ENCODE measurements at places on chromosomes 5 and 9.

GRCh38 chr9:86854898-86855523 is 92.3 kb downstream of the GAS1 start:
- no peak for DNase-seq

GRCh38 chr5:159185773-159186172 is 23.6 kb downstream of the RNF145 start:
- no peak for DNase-seq

DNA sequence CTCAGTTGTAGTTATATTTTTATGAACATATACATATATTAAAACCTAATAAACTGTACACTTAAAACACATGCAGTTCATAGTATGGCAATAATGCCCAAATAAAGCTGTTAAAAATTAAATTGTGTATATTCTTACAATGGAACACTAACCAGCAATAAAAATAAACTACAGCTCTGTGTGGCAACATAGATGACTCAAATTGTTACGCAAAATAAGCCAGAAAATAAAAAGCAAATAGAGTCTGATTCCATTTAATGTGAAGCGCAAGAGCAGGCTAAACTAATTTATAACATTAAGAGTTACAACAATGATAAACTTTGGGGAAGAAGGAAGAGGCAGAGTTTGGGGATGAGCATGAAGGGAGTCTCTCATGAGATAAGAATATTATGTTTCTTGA is 597.3 kb downstream of the TLE1 start:
- DNase-seq, result no peak

- DNase-seq, result no peak
Observed at GRCh38 chr5:95221234-95221633, 63.7 kb downstream of the MCTP1 start.

DNA sequence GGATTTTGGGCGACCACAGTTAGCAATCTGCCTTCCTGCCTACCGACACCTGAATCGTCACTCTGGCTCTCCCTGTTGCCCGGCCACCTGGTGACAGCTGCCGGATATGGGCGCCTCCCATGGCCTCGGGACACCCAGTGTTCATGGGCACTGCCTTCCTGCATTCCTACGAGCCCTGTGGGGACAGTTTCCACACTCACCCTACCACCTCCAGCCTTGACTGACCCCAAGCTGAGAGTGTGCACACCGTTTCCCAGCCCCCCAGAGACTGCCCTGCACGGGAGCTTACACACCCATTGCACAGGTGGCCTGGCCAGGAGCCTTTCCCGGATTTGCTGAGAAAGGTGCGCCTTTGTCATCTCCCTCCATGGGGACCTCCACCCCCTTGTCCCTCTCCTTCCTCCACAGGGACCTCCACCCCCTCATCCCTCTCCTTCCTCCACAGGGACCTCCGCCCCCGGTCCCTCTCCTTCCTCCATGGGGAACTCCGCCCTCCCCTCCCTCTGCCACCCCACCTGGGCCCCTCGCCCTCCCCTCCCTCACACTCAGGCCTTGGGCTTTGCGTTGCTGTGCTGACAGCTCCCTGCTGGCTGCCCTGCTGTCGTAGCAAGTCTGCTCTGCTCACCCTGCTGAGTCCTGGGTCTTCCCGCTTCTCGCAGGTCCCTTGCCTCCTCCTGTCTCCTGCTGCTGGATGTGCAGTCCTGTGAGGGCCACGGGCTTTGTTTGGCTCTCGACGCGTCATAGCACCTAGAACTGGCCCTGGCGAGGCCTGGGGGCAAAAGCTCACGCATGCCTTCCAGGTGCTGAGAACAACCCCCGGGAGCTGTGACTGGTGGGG is 48.4 kb downstream of the MRPL36 start:
- no peak for DNase-seq

- no peak for DNase-seq
Observed at GRCh38 chr5:154193701-154194121, 3.2 kb downstream of the GALNT10 start.

GRCh38 chr5:424301-425110 is 18.5 kb upstream of the EXOC3 start:
- no peak for DNase-seq

GRCh38 chr9:6024035-6024554 is 8.7 kb upstream of the RANBP6 start:
- DNase-seq, result peak; percentile 51

DNA sequence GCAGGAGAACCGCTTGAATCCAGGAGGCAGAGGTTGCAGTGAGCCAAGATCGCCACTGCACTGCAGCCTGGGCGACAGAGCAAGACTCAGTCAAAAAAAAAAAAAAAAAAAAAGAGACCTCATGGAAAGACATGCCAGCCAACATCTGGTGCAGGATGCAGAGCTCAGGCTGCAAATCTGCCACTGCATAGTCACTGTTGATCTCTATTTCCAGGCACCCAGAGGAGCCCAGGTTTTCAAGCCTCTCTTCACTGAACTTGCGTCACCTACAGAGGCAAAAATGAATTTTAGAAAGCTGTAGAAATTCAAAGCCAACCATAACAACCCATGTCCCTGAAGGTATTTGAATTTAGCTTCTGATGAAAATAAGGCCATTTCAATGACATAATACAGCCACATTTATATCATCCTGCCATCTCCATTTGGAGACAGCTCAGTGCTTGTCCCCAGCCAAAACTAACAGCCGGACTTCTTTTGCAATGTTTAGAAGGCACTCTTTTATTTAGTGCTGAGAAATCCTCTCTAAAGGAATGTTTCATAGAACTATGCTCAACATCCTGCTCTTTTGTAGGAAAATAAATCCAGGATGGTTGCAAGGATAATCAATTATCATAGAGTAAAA is 113.3 kb downstream of the SNX18 start:
- DNase-seq, result no peak

DNA sequence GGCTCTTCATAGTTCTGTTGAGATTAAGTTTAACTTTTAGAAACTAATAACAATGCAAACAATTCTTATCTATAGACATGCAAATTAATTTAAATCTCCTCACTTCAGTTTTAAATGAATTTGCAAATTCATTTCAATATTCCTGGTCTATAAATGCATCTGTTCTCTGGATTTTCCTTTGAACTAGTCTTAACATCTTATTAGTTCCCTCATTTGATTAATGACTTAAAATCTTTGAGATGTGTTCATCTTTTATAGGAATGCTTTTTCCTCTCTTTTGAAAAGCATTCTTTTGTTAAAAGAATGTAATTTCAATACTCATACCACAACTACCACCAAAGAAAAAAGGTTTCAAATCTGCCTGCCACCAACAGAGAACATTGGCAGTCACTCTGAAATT is 169.4 kb downstream of the RASEF start:
- no peak for DNase-seq

GRCh38 chr9:36258996-36259533 is 817 bp upstream of the GNE start:
- no peak for DNase-seq

- peak; percentile 7 for DNase-seq
Observed at GRCh38 chr9:86945728-86946200, 1.5 kb downstream of the GAS1 start.

DNA sequence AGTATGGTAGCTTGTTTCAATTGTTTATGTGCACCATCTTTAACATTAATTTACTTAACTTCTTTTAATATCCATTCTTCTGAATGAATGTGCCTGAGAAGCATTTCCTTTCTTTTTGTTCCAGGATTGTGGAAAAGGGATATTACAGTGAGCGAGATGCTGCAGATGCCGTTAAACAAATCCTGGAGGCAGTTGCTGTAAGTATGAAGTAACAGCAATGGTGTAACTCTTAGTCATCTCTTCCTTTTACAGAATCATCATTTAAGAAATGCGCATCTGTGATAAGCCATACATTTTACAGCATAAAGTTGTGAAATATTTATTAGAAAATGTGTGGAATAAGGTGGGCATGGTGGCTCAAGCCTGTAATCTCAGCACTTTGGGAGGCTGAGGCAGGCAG is 117.7 kb downstream of the STARD4 start:
- no peak for DNase-seq

All from CD4-positive, alpha-beta T cell (primary cell).